ENCODE measurements at places on chromosomes 16 and 17. TPM values are rescaled to one million over a fixed set of nuclear protein-coding genes. Genes with fewer than 3 reads are reported as not detected.
A peak's percentile ranks its signal among the peaks of the same experiment; 100 is the strongest.

DNA sequence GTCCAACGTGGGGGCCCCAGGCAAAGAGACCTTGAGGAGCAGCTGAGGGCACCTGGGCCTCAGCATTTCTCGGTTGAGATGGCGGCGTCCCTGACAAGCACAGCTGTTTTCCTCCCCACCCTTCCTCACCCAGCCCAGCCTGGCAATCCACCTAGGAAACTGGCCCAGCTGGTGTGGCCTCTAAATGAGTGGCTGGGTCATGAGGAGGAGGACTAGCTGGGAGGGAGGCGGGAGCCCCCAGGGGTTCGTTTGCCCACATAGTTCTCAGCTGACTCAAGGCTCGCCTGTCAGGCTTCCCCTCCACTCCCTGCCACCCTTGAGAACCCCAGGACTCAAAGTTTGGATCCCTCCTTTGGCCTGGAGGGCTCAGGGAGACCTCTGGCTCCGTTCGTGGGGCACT, 5.9 kb downstream of the RNF222 start:
- DNase-seq = no peak

DNA sequence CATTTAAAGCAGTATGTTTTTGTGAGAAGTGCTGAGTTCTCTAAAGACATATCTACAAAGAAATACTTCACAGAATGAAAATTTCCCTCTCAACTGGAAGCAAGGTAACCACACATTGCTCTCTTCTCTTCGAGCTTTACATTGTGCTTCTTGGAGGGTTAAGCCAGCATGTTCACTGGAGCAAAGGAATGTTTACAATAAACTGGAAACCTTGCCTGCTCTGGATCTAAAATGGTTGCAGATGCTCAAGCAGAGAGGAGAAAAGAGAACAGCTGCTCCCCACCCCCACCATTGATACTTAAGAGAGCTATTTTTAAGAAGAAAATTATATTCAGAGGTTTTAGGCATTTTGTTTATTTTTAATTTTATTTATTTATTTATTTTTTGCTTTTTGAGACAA, 213.1 kb downstream of the CEP112 start:
- no peak for DNase-seq

GRCh38 chr17:62809656-62810055, 1.5 kb upstream of the MARCHF10 start:
- no peak for DNase-seq

DNA sequence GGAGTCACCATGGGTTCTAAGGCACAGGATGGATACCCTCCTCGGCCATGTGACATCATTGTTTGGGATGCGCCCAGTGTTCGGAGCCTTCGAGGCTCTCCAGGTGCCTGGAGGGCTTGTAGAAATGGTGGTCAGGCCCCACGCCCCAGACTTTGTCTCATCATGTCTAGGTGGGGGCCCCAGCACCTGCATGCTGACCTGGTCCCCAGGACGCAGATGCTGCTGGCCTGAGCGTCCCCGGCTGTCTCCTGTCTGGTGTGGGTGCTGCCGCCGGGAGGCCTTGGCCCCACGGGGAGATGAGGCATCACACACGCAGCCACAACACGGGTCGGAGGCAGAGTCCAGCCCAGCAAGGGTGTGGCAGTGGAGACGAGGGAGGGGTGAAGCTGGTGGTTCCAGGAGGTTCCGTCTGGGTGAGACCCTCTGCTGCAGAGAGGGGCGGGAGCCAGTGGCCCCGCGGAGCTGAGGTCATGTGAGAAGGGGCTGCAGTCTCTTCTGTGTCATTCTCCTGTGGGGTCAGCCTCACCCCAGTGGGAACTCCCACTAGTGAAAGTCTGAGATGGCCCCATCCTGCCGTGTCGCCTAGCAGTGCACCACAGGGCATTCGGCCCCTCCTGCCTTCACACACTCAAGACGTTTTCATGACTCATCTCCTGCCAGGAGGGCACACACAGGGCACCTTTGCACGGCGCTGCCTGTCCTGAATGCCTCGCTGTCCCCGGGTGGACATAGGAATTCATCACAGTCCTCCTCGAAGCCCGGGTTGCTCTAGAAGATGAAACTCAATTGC, 46.6 kb downstream of the JPH3 start:
- no peak for DNase-seq

GRCh38 chr16:81737885-81738536, 41.1 kb upstream of the PLCG2 start:
- peak; percentile 7 for DNase-seq

DNA sequence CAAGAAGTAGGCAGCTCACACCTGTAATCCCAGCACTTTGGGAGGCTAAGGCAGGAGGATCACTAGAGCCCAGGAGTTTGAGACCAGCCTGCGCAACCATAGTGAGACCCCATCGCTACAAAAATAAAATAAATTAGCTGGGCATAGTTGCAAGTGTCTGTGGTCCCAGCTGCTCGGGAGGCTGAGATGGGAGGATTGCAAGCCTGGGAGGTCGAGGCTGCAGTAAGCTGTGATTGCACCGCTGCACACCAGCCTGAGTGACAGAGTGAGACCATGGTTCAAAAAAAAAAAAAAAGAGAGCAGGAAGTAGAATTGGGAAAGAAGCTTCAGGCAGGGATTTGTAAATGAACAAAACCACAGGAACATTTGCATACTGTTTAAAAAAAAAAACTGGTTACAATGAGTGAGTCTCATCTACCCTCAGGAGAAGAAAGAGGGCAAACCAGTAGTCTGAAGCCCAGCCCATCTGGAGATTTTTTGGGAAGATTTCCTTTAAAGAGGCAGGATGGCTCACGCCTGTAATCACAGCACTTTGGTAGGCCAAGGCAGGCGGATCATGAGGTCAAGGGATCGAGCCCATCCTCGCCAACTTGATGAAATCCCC, 7.9 kb downstream of the MPV17L start:
- no peak for DNase-seq

- no peak for DNase-seq
These were observed 12.0 kb upstream of the MEOX1 start for GRCh38 chr17:43673516-43674323.

GRCh38 chr16:57510016-57510871, 24.0 kb upstream of the DOK4 start:
- DNase-seq = no peak

- no peak for DNase-seq
These were observed 223.5 kb downstream of the CYB561 start for GRCh38 chr17:63222655-63223054.

DNA sequence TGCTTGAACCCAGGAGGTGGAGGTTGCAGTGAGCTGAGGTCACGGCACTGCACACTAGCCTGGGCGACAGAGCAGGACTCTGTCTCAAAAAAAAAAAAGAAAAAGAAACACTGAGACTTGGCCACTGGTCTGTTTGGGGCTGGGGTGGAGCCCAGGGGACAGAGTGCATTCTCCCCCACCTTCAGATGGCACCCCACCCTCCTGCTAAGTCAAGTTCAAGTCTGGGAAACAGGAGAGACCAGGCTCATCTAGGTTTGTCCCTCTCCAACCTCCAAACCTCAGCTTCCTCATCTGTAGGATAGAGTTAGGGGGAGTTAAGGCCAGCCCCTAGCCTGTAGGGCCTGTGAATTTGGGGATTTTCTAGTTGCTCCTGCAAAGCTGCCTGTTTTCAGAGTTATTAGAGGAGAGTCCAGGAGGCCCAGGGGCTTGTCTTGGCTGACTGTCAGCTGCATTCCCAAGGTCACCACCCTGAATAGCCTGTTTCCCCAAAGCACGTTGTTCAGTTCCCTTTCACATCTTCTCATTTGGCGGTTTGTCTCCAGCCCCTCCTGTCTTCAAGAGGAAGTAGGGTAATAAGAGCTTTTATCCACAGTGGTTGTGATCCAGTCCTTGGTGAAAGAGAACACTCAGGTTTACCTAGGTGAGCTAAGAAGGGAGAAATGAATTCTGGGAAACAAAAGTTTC, 2.2 kb downstream of the MT3 start:
- DNase-seq = no peak

GRCh38 chr17:66625311-66625767, 209.6 kb upstream of the CACNG5 start:
- no peak for DNase-seq

- DNase-seq = no peak
These were observed 1.1 kb downstream of the ARL4D start for GRCh38 chr17:43399839-43400328.

DNA sequence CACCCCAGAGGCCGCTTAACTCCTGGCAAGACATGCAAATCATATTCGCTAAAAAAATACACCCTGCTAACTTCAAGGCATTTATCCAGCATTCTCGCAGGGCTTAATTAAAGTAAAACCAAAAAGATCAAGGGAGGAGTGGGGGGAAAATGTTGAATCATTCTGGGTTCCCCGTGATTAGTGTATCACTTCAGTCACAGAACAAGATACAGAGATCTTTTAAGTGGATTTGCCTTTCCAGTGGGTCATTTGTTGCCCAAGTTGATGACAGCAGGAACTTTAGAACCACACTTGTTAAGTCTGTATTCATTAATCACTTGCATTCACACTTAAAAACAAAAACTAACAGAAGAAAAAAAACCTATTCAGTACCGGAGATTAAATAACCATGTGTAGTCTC, 17.3 kb downstream of the CRYBA1 start:
- DNase-seq = no peak

DNA sequence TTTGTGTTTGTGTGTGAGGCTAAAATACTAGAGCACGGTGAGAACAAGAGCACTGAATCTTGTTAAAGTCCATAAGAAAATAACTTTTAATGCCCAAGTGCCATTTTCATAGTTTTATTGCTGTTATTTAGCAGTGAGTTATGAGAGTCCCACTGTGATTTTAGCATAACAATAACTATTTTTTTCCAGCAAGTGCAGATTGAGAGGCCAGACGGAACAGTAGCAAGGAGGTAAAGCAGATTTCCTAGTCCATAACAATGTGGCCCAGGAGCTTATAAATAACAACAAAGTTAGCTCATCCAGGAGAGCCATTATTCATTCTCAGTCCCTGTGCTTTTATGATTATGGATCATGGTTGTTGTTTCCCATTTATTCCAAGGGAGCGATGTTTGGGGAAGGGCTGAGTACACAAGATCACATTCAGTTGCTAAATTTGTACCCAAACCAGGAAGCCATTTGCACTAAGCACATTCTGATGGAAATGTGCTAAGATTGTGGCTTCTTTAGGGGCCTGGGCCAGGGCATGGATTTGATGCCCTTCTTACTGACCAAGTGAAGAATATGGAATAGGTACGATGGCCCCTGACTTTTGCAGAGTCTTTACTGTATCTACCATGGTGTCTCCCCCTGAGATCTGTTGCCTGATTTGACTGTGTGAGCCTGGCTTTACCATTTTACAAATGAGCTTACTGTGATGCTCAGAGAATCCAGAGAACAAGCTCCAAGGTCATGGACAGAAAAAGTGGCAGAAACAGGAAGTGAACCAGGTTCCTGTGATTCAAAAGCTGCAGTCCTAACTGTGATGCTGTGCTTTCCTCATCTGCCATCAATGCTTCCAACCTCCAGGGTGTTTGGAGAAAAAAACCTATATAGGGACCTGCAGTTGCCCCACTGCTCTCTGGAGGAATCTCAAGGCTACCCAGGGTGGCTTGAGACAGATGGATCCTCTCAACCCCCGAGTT, 204.7 kb upstream of the HSBP1 start:
- no peak for DNase-seq

DNA sequence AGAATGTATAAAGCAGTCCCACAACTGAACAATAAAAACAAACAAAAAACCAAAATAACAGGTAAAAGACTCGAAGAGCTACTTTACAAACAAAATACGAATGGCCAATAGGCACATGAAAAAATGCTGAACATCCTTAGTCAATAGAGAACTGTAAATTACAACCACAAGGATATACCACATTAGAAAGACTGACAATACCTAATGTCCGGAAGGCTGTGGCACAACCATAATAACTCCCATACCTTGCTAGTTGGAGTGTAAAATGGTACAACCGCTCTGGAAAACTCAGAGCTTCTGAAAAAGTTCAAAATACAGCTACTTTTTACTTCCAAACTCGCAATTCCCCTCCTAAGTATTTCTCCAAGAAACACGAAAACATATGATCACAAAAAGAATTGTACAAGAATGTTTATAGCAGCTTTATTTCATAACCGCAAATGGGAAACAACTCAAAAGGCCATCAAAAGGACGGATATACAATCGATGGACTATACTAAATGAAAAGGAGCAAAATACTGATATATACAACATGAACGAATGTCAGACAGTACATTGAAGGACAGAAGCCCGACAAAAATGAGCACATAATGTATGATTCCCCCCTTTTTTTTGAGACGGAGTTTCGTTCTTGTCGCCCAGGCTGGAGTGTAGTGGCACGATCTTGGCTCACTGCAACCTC, 2.3 kb downstream of the TP53 start:
- DNase-seq = no peak

GRCh38 chr16:61547626-61548025, 488.6 kb downstream of the CDH8 start:
- no peak for DNase-seq

- DNase-seq = no peak
These were observed 21.9 kb downstream of the AIPL1 start for GRCh38 chr17:6413065-6413464.

- DNase-seq = no peak
These were observed 23.6 kb downstream of the CNTROB start for GRCh38 chr17:7955414-7956227.

MLKL gene
- 5.5 TPM for polyA plus RNA-seq

PRSS33 gene
- polyA plus RNA-seq = not detected

DYNLL2 gene
- 13.1 TPM for polyA plus RNA-seq

KRT12 gene
- polyA plus RNA-seq = not detected

HID1 gene
- polyA plus RNA-seq = 1.7 TPM

WFIKKN1 gene
- not detected for polyA plus RNA-seq

Measured in BJ (cell line).